ENCODE measurements at places on chromosomes 1 and 21.

- DNase-seq: no peak
Observed at GRCh38 chr1:115537415-115537814, 104.4 kb upstream of the VANGL1 start.

DNA sequence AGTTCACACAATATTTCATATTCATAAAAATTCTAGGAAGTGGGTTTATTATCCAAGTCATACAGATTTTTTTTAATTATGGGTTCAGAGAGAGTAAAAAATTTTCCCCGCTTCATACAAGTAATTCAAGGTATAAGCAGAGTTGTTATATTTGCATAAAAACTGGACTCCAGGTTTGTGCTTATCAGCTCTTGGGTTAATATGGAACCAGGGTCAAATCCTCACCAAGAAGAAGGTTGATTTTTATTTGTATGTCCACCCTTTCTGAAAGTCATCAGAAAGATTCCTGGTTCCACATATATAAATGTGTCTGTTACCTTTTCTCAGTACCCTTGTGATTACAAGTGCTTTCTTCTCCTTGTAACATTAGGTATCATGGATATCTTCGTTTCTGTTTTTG is 143.8 kb upstream of the PKN2 start:
- DNase-seq: no peak

DNA sequence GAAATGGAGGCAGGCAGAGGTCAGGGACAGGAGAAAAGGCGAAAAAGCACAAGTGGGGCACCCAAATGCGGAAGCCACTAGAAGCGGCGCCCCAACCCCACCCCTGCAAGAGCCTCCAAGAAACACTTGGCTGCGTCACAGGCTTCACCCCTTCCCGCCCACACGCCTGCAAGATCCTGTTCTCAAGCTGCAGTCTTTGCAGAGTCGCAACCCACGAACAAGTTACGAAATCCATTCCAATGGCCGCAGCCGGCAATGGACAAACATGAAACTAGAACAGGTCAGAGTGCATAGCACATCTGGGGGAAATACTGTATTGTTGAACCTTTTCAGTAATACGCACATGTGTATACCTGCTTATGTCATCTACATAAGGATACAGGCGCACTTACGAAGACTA is 103.6 kb downstream of the PSMG1 start:
- DNase-seq: peak; percentile 99

DNA sequence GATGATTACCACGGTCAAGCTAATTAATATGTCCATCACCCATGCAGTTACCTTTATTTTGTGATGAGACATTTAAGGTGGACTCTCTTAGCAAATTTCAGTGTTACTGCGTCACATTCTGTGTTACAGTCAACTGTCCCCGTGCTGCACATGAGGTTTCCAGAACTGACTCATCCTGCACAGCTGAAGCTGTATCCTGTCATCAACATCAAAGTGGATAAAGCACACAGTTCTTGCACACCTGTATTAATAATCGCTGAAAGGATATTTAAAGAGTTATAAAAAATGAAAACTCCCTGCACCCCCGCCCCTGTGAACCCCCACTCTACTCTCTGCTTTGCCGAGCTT is 3.4 kb upstream of the KRTAP10-5 start:
- DNase-seq: no peak

DNA sequence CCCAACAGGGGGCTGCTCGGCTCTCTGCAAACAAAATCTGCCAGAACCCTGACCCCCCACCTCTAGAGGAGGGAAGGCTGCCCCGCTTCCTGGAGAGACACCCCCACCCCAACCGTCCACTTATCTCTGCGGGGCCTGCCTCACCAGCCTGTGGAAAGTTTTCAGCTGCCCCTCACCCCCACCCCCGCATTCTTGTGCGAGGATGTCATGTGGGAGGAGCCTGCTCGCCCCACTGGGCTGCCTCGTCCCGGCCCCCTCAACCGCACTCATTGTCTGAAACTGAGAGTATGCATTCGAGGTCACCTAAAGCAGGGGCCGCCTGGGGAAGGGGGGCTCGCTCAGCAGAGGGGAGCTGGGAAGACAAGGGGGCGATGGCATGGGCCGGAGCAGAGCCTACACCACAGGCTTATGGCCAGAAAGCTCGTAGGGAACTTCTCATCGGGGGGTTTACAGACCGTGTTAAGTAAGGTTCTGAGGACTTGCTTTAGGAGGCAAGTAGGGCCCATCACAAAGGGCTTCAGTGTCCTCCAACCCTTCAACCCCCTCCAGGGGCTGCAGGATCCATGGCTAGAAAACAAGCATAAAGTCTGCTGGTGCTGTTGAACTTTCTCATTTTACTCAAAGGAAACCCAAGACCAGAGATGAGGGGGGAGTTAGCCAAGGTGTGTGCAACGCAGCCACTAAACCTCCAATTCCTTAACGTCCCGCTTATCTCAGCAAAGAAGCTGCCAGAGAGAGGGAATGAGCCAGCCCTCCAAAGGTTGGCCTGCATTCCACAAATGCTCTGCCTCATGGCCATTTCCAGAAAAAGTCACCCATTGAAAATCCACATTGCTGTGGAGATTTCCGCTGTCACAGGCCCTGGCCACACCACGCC is 9.4 kb downstream of the EPHA2 start:
- no peak for DNase-seq

DNA sequence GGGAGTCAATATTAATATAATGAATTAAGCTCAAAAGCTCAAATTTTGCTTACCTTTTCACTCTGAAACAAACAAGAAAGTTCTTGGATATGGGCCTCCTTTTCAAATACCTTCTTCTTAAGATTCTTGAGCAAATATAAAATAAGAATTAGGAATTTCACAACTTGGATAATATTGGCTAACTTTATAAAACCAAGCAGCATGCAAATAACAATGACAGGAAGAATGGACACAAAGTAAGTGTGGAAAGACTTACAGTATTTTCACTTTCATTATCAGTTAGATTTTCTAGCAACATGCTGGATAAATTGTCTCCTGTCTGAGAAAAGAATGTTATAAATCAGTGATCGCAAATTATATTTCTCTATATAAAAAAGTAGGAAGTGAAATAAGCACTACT is 13.2 kb downstream of the ODF2L start:
- DNase-seq: peak; percentile 58

- no peak for DNase-seq
Observed at GRCh38 chr1:10634428-10635084, 159.8 kb downstream of the PEX14 start.

- DNase-seq: no peak
Observed at GRCh38 chr21:32674731-32675130, 53.1 kb downstream of the SYNJ1 start.

DNA sequence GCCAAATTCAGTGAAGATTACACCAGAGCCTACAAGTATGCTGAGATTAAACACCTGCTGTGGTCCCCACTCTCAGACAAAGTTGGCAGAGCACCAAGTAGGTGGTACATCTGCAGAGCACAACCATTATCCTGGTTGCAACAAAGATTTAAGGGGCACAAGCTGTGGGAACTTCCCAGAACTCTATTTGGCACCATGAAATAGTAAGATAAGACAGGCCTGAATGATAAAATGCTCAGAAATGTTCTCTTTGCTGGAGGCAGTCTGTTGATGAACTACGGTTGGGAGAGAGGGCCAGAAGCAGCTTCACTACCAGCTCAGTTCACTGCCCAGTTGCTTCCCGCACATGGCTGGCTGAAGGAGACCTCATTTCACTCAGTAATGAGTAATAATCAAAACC is 19.9 kb downstream of the RPL5 start:
- DNase-seq: no peak

- DNase-seq: no peak
Observed at GRCh38 chr1:22915816-22916470, 56.7 kb downstream of the LACTBL1 start.

- DNase-seq: peak; percentile 46
Observed at GRCh38 chr1:27605796-27606707, 2.1 kb upstream of the AHDC1 start.

DNA sequence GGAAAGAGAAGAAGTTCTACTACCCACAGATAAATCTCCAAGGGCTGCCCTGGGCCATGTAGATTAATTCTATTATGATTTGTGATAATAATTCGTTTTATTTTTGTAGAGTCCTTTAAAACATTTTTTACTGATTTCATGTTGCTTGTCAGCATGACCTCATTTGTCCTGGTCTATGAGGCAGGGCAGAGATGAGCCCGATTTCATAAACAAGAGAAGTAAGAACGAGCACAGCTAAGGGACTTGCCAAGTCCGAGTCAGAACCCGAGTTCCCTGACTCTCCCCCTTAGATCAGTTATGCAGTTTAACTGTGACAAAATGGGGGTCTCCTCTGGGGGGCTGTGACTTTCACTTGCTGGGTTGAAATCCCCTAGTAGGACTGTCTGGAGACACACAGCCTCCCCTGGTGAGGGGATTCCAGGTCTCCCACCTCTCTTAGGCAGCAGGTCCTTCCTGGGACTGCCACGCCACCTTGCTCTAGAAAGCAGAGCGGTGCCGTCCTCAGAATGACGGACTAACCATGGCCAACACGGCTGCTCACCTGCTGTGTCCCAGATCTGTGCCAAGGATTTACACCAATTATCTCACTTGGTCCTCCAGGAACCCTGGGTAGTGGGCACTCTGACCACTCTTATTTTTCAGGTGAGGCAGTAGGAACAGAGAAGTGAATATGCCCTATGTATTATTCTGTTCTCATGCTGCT is 31.0 kb upstream of the SOX13 start:
- DNase-seq: peak; percentile 7

DNA sequence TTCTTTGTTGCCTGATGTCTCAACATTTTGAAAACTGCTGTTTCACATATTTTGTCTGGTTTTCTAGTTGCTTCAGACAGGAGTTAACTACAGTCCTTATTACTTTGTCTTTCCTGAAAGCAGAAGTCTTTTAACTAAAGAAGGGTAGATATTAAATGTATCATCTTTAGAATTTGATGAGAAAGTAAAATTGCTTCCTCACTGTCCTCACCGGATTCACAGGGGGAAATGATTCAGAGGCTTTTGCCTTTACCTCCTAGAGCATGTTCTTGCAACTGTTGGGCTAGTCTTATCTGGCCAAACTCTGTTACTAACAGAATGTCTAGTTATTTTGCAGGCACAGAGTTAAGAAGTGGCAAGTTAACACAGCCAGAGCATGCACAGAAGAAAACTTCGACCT is 107.2 kb upstream of the VAV3 start:
- DNase-seq: no peak

GRCh38 chr1:178066296-178066907 is 27.5 kb upstream of the RASAL2 start:
- no peak for DNase-seq

GRCh38 chr1:17137441-17137840 is 18.2 kb upstream of the PADI2 start:
- DNase-seq: no peak

DNA sequence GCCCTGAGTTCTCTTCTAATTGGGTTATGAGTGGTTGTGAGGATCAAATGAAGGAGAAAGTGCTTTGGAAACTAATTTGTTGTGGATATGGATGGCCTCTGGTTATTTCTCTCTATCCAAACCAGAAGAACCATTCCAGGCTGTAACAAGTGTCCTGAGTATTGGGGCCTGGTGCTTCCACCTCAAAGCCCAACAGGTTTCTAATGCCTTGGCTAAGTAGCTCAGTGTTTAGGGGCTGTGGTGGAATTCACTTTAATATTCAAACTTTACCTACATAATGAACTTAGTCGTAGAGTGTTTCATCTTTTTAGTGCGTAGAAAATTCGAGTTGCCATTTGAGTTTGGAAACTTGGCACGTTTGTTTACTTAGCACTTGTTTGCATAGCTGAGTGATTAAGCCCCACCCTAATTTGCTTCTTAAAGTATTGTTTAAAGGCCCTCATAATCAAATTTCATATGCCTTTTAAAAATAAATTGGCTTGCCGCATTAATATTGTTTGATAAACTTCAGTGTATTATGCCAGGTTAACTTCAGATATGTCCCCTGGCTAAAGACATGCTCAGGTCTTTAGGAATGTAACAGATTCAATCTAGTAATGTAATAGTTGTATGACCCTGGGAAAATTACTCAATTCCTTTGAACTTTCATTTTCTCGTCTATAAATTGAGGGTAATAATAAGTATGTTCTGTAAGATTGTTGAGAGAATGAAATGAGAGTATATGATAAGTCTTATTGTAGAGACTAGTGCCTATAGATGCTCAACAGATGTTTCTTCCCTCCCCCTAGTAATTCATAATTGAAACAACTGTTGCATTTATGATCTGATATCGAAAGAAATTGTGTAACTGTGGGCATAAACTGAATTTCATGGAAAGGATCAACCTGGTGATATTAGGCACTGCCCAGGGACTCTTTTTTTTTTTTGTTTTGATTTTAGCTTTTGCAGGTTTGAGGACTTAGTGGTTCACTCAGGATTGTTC is 1.6 kb downstream of the AGO4 start:
- DNase-seq: peak; percentile 3

DNA sequence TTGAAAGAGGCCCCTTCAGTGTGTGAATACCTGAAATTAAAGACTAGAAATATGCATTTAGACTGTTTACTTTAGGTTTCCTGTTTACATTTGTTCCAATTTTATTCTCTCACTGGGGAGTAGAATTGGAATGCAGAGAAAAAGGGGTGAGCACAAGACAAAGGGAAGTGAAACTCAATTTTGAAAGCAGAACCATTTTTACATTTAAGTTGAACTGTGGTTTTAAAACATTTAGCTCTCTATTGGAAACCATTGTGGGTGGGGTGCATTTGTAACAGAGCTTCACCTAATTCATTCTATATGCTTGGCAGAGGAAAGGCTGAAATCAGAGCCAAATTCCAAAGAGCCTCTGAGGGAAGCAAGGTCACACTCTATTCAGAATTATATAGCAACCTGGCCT is 235.3 kb upstream of the C1orf105 start:
- DNase-seq: peak; percentile 63

GRCh38 chr1:88655685-88656299 is 28.3 kb upstream of the PKN2 start:
- DNase-seq: peak; percentile 17

DNA sequence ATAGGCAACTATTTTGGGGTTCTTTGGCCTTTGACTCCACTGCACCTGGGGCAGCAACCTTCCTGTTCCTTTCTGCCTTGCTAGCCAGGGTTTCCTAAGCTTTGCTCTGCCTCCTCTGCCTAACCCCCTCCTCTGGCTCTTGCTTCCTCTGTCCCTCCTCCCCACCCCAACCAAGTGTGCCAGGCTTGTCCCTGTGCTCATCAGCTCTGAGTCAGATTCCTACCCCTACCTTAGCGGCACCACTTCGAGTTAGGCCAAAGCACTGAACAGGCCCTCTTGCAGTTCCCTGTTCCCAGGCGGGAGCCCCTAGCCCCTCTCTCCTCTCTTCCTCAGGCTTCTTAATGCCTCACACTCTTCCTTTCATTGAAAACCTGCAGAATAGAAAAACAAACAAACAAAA is 74.8 kb upstream of the HAO2 start:
- no peak for DNase-seq

- no peak for DNase-seq
Observed at GRCh38 chr1:4355839-4356238, 298.6 kb upstream of the AJAP1 start.

- no peak for DNase-seq
Observed at GRCh38 chr1:235784950-235785349, 81.8 kb downstream of the LYST start.

Measured in inflammatory macrophage treated with lipopolysaccharide for 1 hour (primary cell).